ENCODE measurements at places on chromosomes 4 and X.

DNA sequence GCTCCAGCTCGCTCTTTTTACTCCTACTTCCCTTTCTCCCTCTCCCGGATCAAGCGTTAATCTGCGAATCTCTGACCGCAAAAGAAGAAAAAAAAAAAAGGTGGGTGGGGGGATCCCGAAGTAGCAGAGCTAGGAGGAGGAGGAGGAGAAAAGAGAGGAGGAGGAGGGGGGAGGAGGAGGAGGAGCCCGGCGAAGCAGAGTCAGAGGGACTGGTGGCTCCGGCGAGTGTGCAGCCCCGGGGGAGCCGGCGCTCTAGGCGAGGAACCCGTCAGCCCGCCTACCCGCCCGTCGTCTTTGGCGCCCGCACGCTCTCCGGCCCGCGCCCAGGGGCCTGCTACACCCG, at the start of gene NHSL2:
NHSL2 (plus strand) TSS at position 203 of the 343 bp plus-strand sequence.
- peak; percentile 32 for DNase-seq

GRCh38 chr4:106930522-106930921, 105.6 kb downstream of the DKK2 start:
- no peak for DNase-seq

- no peak for DNase-seq
Measured at GRCh38 chr4:55549888-55550287, 3.2 kb upstream of the CLOCK start.

GRCh38 chr4:112361181-112361791, 64.1 kb downstream of the ALPK1 start:
- no peak for DNase-seq

DNA sequence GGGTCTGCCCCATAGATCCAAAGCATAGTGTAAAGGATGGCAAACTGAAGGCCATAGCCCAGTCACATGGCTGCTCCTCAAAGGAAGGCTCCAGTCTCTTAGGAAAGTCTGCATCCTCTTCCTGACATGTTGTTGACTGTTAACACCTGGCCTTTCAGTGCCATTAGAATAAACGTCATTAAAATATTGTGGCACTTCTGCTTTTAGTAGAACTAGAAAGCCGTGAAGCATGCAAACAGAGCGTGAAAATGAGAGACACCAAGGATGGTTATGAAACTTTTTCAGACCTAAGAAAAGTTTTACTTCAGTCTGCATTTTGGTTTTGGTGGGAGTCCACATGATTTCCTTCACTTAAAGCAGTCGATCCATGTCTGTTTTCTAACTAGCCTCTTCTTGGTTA, 41.1 kb upstream of the AFF2 start:
- DNase-seq: no peak

- peak; percentile 61 for DNase-seq
Measured at GRCh38 chr4:3442959-3443749, 1.4 kb downstream of the HGFAC start.

DNA sequence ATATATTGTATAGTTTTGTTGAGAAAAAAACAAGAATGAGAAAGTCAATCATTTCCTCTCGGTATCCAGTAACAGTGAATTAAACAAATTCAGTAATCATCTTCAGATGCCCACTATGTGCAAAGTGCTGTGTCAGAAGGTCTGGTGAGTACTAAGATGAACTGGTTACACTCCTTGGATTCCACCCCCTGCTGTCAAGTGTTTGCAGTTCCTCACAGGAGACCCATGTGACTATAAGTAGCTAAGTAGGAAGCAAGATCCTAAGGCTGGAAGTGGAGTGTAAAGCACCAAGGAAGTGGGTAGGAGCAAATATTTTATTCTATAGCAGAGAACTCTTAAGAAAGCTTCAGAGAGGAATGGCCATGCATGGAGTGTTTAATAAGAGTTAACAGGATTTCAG, 73.6 kb downstream of the SNX25 start:
- no peak for DNase-seq
